ENCODE measurements at places on chromosomes 4 and X.

GRCh38 chrX:56600141-56600540 is 36.7 kb downstream of the UBQLN2 start:
- DNase-seq = no peak
- no peak overlapping the region for H3K27ac ChIP-seq
- no peak overlapping the region for H3K4me3 ChIP-seq

DNA sequence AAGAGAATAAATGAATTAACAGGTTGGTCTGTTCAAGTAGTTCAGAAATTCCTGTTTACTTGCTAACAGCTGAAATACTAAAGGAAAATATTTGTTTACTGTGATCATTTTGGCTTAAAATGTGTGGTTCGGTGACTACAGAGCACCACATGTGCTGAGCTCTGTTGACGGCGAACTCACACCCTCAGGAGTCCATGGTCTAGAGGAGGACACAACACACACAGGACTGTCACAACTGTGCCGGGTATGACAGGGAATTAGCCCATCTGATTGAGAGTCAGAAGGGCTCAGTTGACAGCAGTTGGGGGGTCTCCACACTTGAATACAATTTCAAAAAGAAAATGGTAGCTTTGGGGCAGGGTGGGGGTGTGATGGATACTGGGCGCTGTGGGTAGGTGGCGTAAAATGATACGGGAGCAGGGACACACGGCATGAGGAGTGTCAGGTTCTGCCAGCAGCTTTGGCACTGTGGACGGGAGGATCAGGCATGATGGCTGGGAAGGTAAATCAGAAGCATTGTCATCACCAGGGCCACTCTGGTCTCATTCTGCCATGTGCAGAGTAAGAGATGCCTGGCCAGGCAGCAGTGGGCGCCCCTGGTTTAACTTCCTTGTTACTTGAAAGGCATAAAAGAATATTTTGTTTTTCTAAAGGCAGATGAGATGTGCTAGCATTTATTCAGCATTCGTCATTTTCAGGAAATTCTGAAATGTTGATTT is 33.3 kb downstream of the CLDN22 start:
- no peak overlapping the region for H3K4me3 ChIP-seq
- DNase-seq = no peak
- H3K4me1 ChIP-seq = no peaks in the 10 kb centered on the region
- H3K27me3 ChIP-seq = peaks cover 14% of the 10 kb centered on the region

GRCh38 chr4:67106861-67107460 is 438.3 kb downstream of the CENPC start:
- H3K4me1 ChIP-seq = no peaks in the 10 kb centered on the region
- no peak overlapping the region for H3K27ac ChIP-seq
- no peaks in the 10 kb centered on the region for H3K27me3 ChIP-seq
- H3K36me3 ChIP-seq = no peaks in the 10 kb centered on the region
- DNase-seq = no peak

DNA sequence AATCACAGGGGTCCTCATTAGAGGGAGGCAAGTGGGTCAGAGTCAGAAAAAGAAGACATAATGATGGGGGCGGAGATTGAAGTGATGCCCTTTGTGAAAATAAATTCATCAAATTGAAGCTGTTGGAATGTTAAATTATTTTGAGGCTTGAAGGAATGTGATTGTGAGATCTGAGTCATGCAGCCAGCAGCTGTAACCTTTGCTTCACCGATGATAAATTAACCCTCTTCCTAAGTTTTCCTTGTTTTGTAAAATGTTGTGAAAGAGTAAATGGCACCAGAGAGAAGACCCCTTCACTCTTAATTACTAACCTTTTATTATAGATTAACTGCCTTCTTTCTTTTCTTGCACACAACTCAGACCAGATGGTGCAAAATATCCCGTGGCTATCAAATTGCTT is 47.7 kb upstream of the FAM9A start:
- no peak overlapping the region for H3K27ac ChIP-seq
- peaks cover 11% of the 10 kb centered on the region for H3K27me3 ChIP-seq
- H3K4me1 ChIP-seq = no peaks in the 10 kb centered on the region
- DNase-seq = no peak

GRCh38 chr4:182207830-182208396 is 35.3 kb upstream of the TENM3 start:
- no peak overlapping the region for H3K4me3 ChIP-seq
- peaks cover 3% of the 10 kb centered on the region for H3K27me3 ChIP-seq
- H3K27ac ChIP-seq = no peak overlapping the region
- no peak for DNase-seq
- H3K36me3 ChIP-seq = no peaks in the 10 kb centered on the region

GRCh38 chr4:101724093-101724492 is 66.4 kb upstream of the BANK1 start:
- H3K27ac ChIP-seq = peak overlapping the region; percentile 66
- no peaks in the 10 kb centered on the region for H3K27me3 ChIP-seq
- H3K4me1 ChIP-seq = peaks cover 24% of the 10 kb centered on the region
- no peaks in the 10 kb centered on the region for H3K36me3 ChIP-seq

DNA sequence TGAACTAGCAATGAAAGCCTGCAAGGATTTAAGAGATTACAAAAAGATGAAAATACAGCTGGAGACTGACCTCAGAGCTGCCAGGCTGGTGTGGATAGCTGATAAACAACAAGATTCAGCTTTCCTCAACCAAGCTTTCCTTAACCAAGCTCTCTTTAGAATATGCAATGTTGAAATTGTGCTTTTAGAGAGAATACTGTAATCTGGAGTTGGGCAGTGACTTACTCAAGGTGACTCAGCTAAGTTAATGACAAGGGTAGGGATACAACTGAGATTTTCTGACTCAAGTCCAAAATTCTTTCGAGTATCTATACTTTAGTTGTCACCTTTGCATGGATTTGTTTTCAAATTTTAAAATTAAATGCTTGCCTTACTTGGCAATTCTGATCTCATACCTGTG is 98.0 kb downstream of the AMMECR1 start:
- no peak overlapping the region for H3K27ac ChIP-seq
- no peak overlapping the region for H3K4me3 ChIP-seq
- no peak for DNase-seq
- H3K36me3 ChIP-seq = peaks cover 8% of the 10 kb centered on the region
- H3K4me1 ChIP-seq = peaks cover 5% of the 10 kb centered on the region
- H3K27me3 ChIP-seq = no peaks in the 10 kb centered on the region

GRCh38 chrX:124194199-124194598 is 138.3 kb upstream of the TEX13D start:
- DNase-seq = no peak
- H3K27ac ChIP-seq = no peak overlapping the region
- no peak overlapping the region for H3K4me3 ChIP-seq
- peaks cover 2% of the 10 kb centered on the region for H3K27me3 ChIP-seq
- H3K36me3 ChIP-seq = no peaks in the 10 kb centered on the region
- no peaks in the 10 kb centered on the region for H3K4me1 ChIP-seq

DNA sequence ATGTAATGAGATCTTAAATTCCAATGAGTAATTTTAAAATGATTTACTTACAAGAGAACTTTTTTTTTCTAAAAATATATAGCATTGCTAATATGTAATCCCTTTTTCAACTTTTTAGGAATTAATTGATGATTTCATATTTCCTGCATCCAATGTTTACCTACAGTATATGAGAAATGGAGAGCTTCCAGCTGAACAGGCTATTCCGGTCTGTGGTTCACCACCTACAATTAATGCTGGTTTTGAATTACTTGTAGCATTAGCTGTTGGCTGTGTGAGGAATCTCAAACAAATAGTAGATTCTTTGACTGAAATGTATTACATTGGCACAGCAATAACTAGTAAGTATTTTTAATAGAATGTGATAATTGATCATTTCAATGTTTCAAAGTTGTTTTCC is 113.2 kb downstream of the USP9X start:
- no peak overlapping the region for H3K4me3 ChIP-seq
- no peak for DNase-seq
- H3K36me3 ChIP-seq = peaks cover 18% of the 10 kb centered on the region
- no peaks in the 10 kb centered on the region for H3K27me3 ChIP-seq

DNA sequence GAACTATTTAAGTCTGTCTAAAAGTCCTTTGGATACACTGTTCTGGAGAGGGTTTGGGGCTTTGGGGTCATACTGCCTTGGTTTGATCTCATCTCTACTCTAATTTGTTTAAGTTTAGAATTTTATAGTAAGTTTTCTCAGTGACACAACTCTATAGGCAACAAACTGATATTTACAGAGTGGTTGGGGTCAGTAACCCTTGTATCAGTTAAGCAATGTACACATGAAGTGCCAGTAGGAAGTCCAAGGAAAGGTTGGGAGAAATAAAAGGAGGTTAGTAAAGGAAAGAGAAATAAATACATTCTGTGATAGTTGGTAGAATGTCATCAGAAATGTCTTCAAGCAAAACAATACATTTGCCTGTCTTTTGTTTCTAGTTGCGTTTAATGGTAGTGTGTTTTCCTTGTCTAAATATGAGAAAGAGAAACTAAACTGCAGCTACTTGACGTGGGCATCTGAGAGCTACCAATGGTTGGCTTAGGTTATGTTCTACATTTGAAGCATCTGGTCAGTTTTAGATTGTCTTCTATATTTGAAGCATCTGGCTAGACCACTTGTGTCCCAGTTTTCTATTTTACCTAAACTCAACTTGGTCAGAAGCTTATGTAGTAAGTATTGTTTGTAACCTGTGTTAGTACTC is 6.9 kb downstream of the ATP7A start:
- no peak for DNase-seq
- peak overlapping the region; percentile 75 for H3K27ac ChIP-seq
- peaks cover 2% of the 10 kb centered on the region for H3K36me3 ChIP-seq
- H3K27me3 ChIP-seq = no peaks in the 10 kb centered on the region
- H3K4me3 ChIP-seq = peak overlapping the region; percentile 57
- H3K4me1 ChIP-seq = peaks cover 23% of the 10 kb centered on the region

DNA sequence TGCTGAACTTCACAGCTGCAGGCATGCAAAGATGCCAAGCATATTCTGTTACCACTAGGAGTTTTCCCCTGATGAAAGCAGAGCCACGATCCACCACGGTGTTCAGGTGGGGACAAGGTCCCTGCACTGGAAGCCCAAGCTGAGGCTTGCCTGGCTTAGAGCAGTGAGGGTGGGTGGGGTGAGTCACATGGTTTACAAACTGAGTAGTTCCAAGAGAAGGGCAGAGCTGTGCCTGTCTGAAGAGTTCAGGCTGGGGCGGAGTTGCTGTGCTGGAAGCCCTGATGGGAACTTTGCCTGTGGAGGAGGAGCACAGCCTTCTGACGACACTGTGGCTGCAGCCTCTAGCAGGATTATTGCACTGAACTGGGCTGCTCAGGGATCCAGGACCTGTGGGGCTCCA is 45.5 kb downstream of the FAM9B start:
- H3K27me3 ChIP-seq = no peaks in the 10 kb centered on the region
- no peak overlapping the region for H3K4me3 ChIP-seq
- no peak overlapping the region for H3K27ac ChIP-seq
- no peak for DNase-seq
- no peaks in the 10 kb centered on the region for H3K36me3 ChIP-seq

- no peaks in the 10 kb centered on the region for H3K4me1 ChIP-seq
- no peak overlapping the region for H3K27ac ChIP-seq
- H3K36me3 ChIP-seq = peaks cover 1% of the 10 kb centered on the region
- no peaks in the 10 kb centered on the region for H3K27me3 ChIP-seq
- no peak overlapping the region for H3K4me3 ChIP-seq
These were observed 114.1 kb downstream of the SLC10A7 start for GRCh38 chr4:146407669-146408084.

- no peak for DNase-seq
- H3K4me3 ChIP-seq = peak overlapping the region; percentile 54
- H3K27ac ChIP-seq = no peak overlapping the region
- H3K27me3 ChIP-seq = peaks cover 3% of the 10 kb centered on the region
- no peaks in the 10 kb centered on the region for H3K36me3 ChIP-seq
- H3K4me1 ChIP-seq = peaks cover 9% of the 10 kb centered on the region
These were observed 36.6 kb upstream of the GRPEL1 start for GRCh38 chr4:7104366-7105031.

DNA sequence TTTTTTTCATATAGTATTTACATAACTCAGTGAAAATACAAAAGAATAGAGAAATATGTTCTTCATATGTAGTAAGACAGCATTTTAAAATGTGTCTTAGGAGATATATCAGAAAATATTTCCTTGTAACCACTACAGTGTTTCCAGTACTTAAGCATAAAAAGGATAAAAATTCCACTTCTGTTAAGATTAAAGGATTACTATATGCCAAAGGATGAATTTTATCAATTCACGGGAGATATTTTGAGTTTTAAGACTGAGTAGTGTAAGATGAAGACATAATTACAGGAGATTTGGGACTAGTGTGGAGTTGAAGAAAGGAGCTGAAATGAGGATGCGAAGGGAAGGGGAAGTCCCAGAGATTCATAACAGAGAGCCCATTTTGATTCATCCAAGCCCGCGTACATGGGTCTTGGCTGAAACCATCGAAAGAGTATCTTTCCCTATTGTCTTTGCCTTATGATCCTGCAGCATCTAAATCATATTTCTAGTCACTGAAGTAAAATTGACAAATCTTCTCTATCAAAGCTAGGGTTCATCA is 58.7 kb downstream of the MAD2L1 start:
- H3K4me3 ChIP-seq = no peak overlapping the region
- H3K4me1 ChIP-seq = no peaks in the 10 kb centered on the region
- H3K36me3 ChIP-seq = no peaks in the 10 kb centered on the region
- peaks cover 1% of the 10 kb centered on the region for H3K27me3 ChIP-seq
- H3K27ac ChIP-seq = no peak overlapping the region
- no peak for DNase-seq

DNA sequence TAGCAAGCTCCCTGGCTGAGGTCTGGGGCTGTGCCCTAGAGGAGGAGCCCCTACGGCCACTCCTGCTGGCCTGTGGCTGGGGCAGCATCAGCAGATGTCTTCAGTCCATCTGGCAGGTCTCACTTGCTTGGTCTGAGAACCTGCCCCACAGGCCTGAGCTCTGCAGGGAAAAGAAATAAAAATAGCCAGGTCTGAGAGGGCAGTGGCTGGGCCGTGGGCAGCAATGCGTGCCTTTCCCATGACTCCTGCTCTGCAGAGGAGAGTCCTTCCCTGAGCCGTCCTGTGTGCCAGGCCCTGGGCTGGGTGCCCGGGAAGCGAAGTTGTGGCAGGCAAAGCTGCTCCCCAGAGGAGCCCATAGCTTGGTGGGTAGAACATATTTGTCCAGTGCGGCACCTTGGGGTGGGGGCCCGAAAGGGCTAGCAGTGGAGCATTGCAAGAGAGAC is 11.3 kb upstream of the KIAA0232 start:
- H3K4me1 ChIP-seq = peaks cover 2% of the 10 kb centered on the region
- no peaks in the 10 kb centered on the region for H3K36me3 ChIP-seq
- no peak for DNase-seq

- H3K4me3 ChIP-seq = no peak overlapping the region
- no peak overlapping the region for H3K27ac ChIP-seq
- peak; percentile 39 for DNase-seq
These were observed 151.3 kb upstream of the TTC29 start for GRCh38 chr4:147096667-147097604.

GRCh38 chrX:132393485-132393884 is 95.4 kb downstream of the MBNL3 start:
- H3K36me3 ChIP-seq = peaks cover 7% of the 10 kb centered on the region
- H3K27ac ChIP-seq = peak overlapping the region; percentile 39
- H3K4me1 ChIP-seq = peaks cover 2% of the 10 kb centered on the region
- no peak overlapping the region for H3K4me3 ChIP-seq

DNA sequence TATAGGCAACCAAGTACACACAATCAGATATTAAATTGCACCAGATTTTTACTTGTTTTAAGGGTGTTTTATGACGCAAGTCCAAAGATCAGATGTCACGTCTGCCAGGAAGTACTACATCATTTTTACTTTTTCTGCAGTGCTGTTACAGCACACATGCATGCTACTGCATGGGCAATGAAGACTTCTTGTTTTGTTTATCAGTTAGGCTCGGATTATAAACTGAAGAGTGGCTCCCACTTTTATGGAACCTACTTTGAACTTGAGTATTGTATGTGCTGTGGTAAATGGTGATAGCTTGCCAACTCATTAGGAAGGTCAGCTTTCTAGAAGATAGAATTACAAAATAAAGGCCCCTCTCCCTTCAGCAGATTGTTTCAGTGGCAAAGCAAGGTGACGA is 131.6 kb downstream of the CEP135 start:
- no peak overlapping the region for H3K4me3 ChIP-seq
- H3K4me1 ChIP-seq = peaks cover 3% of the 10 kb centered on the region
- no peak for DNase-seq
- H3K27me3 ChIP-seq = no peaks in the 10 kb centered on the region

All from memory B cell (primary cell).